Stimulated activated CD4-positive, alpha-beta T cell treated with anti-CD3 and anti-CD28 coated beads, Interleukin-1b, Interleukin-23, amount 100 ng/mL, for 48 hours (primary cell): ENCODE measurements at places on chromosomes 13 and 19.

DNA sequence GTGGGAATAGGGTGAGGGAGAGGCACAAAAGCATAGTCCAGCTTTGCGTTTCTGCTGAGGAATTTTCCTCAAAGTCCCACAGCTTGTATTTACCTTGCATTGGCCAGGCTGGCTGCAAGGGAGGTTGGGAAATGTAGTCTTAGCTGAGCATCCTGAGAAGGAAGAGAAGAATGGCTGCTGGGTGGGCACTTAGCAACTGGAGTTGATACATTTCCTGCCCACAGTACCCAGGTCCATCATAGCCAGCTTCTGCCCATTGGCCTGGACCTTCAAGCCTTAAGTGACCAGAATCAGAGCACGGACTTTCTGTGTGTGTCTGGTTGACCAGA lies 112.4 kb downstream of the SIPA1L3 start:
- DNase-seq: no peak

DNA sequence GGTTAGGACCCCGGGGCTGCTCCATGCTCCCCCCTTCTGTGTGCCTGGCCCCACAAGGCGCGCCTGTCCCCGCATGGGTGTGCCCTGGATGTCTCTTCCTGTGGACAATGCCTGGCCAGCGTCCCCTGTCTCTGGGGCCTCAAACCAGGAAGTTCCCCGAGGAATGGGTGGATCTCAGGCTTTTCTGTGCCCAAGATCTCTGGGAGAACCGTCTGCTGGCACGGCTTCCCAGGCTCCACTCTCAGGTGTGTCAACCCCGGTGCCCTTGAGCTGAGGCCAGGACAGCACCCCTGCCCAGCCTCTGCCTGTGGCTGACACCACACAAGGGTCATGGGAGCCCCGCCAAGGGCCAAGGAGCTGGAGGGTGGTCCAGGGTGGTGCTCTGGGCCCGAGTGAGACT lies 15.7 kb downstream of the ZNF444 start:
- no peak for DNase-seq

DNA sequence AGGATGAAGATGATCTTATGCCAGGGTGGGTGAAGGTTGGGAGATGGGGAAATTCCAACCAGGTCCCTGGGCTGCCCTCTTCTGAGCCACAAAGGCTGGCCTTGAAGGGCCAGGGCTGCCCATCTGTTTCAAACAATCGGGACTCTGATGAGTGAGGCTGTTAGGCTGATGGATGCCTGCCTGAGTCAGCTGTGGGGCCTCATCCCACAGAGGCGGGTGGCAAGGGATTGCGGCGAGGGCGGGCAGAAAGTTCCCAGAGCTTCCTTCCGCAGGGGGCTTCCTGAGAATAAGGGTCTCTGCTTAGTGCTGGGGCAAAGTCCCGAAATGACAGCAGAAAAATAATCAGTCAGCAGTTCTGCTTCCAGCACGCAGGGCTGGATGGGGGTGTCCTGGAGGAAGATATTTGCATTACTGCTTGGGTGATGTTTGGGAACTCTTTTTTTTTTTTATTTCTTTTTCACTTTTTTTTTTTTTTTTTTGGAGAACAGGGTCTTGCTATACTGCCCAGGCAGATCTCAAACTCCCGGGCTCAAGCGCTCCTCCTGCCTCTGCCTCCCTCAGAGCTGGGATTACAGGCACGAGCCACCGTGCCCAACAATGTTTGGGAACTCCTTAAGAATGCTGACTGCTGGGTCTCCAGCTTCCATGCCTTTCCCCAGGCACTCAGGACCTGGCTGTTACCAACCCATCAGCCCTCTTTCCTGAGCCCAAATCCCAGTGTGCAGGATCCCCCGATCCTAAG lies 14.1 kb downstream of the SH3GL1 start:
- DNase-seq: no peak

- no peak for DNase-seq
Observed at GRCh38 chr19:20858218-20858617, 64.8 kb upstream of the ZNF85 start.

DNA sequence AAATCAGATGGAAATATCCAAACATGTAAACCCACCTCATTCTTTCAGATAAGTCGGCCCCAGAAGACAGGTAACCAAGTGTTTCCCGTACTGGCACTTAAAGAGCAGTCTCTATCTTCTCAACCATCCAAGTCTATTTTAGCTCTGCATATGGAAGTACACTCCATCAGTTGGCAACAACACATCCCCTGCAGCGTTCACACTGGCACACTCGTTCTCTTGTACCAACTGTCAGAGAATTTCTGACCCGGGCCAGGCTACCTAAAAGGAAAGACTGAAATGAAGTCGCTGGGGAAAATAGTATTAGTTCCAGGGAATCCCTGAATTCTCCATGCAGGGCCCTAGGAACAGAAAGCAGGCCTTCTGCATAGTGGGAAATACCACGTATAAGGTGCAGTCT lies 109.3 kb downstream of the RXFP2 start:
- DNase-seq: no peak

- no peak for DNase-seq
Observed at GRCh38 chr13:44206434-44206833, 167.2 kb upstream of the SERP2 start.

- DNase-seq: no peak
Observed at GRCh38 chr13:24495151-24495729, 17.3 kb downstream of the PARP4 start.

DNA sequence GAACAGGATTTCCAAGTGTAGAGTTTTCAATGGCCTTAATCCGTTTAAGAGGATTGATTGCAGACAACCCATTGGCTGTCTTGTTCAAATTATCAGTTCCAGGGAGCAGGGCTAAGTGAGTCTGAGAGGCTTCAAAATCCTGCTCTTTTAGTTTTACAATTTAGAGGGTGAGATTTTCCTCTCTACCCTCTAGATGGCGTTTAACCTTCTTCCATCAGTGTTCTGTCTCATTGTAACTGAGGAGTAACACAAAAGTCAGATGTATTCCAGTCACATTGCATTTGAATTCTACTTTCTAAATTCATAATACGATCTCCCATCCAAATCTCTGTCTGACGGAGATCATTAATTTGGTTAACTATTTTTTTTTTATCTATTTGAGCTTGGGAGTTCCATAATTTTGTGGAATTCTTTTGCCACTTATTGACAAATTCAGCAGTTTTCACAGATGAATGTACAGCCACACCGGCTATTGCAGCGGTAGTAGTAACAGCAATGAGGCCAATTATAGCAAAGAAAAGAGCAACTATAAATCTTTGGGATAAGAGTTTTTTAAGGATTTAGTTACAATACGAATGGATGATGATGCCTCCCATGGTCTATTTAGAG lies 7.8 kb upstream of the C19orf84 start:
- no peak for DNase-seq

DNA sequence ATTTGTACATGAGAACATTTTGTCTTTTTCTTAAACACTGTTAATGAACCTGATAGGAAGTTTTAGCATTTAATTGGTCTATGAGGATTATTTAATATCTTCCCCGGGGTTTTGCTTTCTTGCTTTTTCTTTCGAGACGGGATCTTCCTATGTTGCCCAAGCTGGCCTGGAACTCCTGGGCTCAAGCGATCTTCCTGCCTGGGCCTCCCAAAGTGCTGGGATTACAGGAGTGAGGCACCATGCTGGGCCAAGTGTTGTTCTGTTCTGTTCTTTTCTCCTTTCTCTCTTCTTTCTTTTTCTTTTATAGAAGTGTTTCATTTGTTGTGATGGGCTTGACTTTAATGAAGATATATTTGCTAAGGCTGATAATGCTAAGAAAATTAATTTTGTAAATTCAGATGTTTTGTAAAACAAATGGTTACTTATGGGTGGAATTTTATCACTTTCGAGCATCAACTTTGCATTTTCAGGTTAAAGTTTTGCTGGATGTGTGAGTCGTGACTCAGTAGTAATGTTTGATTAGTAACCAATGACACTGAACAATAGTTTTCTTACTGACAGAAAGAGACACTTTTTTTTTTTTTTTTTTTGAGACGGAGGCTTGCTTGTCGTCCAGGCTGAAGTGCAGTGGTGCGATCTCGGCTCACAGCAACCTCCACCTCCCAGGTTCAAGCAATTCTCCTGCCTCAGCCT lies 2.2 kb downstream of the PAN3 start:
- DNase-seq: no peak

- DNase-seq: no peak
Observed at GRCh38 chr13:103941506-103942140, 875.4 kb upstream of the SLC10A2 start.

- no peak for DNase-seq
Observed at GRCh38 chr13:23789576-23790346, 99.4 kb downstream of the MIPEP start.

GRCh38 chr19:306151-306900 lies 15.1 kb upstream of the PLPP2 start:
- DNase-seq: no peak

DNA sequence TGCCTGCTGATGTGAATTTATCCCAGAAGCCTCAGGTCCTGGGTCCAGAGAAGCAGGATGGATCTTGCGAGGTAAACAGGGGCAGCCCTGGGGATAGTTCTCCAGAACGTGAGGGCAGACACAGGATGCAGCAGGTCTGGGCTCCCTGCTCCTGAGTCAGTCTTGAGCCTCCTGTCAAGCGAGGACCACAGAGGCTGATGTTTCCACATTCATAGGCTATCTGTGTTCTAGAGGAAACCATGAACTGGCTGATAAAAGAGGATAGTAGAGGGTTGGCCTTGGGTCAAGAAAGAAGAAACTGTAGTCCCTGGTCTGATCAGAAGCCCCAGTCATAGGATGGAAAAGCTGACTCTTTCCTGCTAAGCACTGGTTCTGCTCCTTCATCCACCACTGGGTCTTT lies 2.2 kb downstream of the ZNF175 start:
- DNase-seq: no peak

DNA sequence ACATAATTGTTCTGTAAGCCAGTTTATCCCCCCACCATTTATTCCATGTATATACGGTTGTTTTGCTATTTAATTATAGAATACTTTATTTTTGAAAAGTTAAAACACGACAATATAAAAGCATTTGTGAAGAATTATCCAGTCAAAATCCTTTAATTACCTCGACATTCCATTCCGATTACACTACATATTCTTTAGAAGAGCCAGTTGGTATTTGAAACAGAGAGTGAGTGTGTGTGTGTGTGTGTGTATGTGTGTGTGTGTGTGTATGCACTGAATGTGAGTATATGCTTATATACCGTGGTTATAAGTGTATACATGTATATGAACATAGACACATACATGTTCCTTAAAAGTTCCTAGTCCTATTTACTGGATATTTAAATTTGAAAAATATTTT lies 87.8 kb upstream of the KLF5 start:
- DNase-seq: no peak

DNA sequence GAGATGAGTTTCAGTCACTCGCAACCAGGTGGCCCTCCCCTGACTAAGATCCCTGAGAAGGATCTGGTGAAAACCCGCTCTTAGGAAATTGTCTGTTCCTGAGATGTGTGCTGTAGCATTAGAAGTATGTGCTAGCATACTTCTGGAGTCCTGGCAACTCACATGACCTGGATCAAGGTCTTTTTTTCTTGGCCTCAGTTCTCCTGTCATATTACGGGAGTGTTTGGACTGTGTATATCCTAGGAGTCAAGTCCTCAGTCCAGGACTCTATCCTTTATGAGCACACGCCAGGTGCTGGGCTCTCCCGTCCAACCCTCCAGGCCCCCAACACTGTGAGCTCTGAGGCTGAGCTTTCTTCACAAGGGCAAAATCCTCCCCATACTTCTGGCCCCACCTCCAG lies 156.4 kb downstream of the UQCRFS1 start:
- DNase-seq: no peak

DNA sequence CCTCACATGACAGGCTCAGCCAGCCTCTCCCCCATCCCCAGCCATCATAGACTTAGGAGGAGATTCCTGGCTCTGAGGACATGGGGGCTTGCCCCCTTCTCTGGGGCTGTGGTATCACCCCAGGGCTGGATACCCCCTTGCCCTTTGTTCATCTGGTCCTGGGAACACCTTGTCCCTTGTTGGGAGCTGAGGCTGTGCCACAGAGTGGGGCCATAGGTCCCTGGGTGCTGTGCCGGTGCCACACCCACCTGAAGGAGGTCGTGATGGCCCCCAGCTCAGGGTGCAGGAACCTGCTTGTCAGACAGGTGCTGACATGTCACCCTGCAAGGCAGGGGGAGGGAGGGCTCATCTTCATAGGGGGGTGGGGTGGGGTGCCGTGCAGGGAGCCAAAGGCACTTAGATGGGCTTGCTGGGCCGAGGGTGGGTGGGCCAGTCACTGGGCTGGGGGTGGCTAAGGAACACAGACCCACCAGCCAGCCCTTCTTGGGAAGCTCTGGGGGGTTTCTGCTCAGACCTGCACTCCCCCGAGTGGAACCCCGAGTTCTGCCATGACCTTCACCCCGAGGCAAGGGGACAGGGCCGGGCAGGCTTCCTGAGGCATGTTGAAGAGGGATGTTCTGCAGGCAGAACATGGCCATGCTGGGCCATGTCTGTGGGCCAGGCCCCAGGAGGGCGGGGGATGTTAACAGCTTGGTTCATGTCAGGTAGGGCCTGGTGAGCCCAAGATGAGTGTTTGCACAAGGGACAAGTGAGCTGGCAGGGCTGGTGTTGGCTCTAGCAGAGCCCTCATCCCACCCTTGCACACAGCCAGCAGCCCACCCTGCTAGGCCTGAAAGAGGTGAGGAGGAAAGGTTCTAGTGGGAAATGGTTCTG lies 28.0 kb downstream of the TSSK6 start:
- no peak for DNase-seq

- DNase-seq: no peak
Observed at GRCh38 chr19:32373585-32374295, 28.3 kb downstream of the ZNF507 start.

DNA sequence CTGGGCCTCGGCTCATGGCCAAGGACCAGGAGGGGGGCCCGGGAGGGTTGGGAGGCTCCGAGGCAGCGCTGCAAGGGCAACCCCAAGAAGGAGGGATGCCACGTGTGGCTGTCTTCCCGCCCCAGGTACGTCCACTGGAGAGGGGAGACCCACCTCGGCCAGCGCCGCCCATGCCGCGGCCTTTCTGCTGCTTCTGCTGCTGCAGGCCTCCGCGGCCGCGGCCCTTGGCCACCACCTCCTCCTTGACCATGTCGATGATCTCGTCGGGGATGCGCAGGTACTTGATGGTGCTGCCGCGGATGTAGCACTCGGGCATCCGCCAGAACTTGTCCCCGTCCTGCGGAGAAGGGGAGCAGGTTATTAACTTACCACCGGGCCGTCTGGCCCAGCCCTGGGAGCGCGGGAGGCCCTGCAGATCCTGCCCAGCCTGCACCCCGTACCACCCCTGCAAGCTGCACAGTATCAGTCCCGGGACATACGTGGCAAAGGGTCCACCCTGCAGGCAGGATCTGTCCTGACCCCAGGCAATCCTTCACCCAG lies 13.3 kb downstream of the LSM4 start:
- DNase-seq: no peak

- DNase-seq: no peak
Observed at GRCh38 chr19:1450735-1451731, 1.1 kb downstream of the APC2 start.

GRCh38 chr13:93689333-93689732 lies 462.7 kb downstream of the GPC6 start:
- DNase-seq: no peak

- DNase-seq: no peak
Observed at GRCh38 chr13:20823071-20823470, 49.3 kb upstream of the EEF1AKMT1 start.
